Temporal lobe (tissue), 4 donors: ENCODE measurements at places on chromosomes 3 and 15. TPM values are rescaled to one million over a fixed set of nuclear protein-coding genes. Genes with fewer than 3 reads are reported as not detected.

MIX23 gene
- total RNA-seq = 13.8 TPM

SCN5A gene
- total RNA-seq = 1.5 TPM

GOLGA8B gene
- 33.7 TPM for total RNA-seq

SMAD6 gene
- 1.7 TPM for total RNA-seq

CACNA2D2 gene
- total RNA-seq = 3.9 TPM

DUOXA2 gene
- not detected for total RNA-seq

SH3GL3 gene
- 129 TPM for total RNA-seq

MST1R gene
- 0.49 TPM for total RNA-seq

CHRM5 gene
- 1.2 TPM for total RNA-seq
